ENCODE measurements at places on chromosomes 11 and 22.

- no peaks in the 10 kb centered on the region for H3K27me3 ChIP-seq
- peak overlapping the region; percentile 68 for H3K27ac ChIP-seq
- DNase-seq, result no peak
- peak overlapping the region; percentile 29 for H3K4me3 ChIP-seq
Measured at GRCh38 chr11:68321293-68322051, 9.1 kb downstream of the LRP5 start.

GRCh38 chr22:42357634-42358296 lies 74.4 kb downstream of the NFAM1 start:
- H3K4me3 ChIP-seq, result no peak overlapping the region
- DNase-seq, result no peak
- H3K27me3 ChIP-seq, result no peaks in the 10 kb centered on the region
- H3K36me3 ChIP-seq, result no peaks in the 10 kb centered on the region
- no peaks in the 10 kb centered on the region for H3K4me1 ChIP-seq

GRCh38 chr22:22657712-22658111 lies 13.3 kb downstream of the GGTLC2 start:
- H3K36me3 ChIP-seq, result no peaks in the 10 kb centered on the region
- no peak overlapping the region for H3K27ac ChIP-seq
- H3K4me3 ChIP-seq, result no peak overlapping the region
- no peaks in the 10 kb centered on the region for H3K27me3 ChIP-seq

DNA sequence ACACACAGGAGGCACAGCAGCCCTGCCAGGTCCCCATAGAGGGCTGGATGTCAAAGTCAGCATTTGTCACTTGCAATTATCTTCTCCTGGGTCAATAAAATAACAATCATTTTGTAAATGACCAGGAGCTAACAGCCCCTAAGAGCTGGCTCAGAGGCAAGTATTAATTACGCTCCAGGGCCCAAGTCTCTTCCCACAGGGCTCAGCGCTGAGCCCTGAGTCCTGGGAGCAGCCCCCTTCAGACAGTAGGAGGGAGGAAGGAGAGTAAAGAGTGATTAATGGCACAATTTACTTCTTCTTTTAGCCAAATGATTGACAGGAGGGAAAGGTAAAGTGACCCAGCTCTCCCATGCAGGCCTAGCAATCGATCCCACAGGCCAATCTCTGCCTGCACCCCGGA lies 99.0 kb upstream of the DRD2 start:
- no peaks in the 10 kb centered on the region for H3K36me3 ChIP-seq
- no peaks in the 10 kb centered on the region for H3K27me3 ChIP-seq
- peaks cover 37% of the 10 kb centered on the region for H3K4me1 ChIP-seq
- DNase-seq, result no peak
- H3K4me3 ChIP-seq, result no peak overlapping the region

DNA sequence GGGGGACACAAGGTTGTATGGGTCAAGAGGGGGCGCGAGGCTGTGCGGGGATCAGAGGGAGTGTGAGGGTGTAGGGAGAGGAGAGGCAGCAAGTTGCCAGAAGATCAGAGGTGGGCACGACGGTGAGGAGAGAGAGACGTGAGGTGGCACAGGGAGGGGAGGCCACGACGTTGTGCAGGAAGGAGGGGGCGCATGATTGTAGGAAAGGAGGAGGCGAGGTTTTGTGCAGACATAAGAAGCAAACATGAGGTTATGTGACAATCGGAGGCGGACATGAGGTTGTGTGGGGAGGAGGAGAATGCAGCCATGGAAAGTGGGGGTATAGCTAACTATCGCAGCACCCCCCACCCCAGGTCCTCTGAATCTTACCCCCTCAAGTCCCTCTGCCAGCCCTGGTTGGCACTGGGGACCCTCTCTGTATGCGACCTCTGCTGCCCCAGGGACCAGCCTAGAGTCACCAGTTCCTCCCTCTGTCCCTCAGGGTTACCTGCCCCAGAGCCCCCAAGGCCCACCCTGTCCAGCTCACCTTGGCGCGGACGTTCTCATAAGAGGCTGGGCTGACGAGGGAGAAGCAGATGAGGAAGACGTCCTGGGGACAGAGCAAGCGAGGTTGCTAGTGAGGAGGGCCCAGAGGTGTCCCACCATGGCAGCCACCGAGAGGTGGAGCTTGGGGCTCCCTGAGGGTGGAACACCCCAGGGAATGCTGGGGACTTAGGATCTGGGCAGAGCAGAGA lies 12.5 kb downstream of the RAC2 start:
- H3K4me3 ChIP-seq, result no peak overlapping the region
- no peaks in the 10 kb centered on the region for H3K27me3 ChIP-seq
- no peaks in the 10 kb centered on the region for H3K36me3 ChIP-seq
- peaks cover 4% of the 10 kb centered on the region for H3K4me1 ChIP-seq
- DNase-seq, result no peak

DNA sequence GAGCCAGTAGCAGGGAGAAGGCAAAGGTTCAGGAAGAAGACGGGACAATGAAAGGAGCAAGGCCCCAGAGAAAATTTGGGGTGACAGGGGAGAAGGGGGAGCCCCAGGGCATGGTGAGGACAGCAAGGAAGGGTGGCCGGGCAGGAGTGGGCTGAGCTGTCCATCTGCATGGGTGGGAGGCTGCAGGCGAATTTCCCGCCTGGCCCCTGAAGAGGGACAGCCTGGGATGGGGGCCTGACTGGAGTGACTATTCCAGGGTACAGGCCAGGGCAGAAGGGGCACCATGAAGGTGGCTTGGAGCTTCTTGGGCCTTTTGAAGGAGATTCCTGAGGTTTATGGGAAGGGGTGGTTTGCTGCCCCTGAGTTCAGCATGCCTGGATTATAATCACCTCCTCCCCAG lies 56.2 kb downstream of the WNT11 start:
- H3K36me3 ChIP-seq, result no peaks in the 10 kb centered on the region
- H3K4me1 ChIP-seq, result no peaks in the 10 kb centered on the region
- DNase-seq, result no peak
- no peak overlapping the region for H3K27ac ChIP-seq
- H3K27me3 ChIP-seq, result no peaks in the 10 kb centered on the region

- no peak overlapping the region for H3K27ac ChIP-seq
- no peak overlapping the region for H3K4me3 ChIP-seq
- H3K27me3 ChIP-seq, result no peaks in the 10 kb centered on the region
- DNase-seq, result no peak
- no peaks in the 10 kb centered on the region for H3K36me3 ChIP-seq
Measured at GRCh38 chr11:26860091-26860780, 133.7 kb upstream of the FIBIN start.

DNA sequence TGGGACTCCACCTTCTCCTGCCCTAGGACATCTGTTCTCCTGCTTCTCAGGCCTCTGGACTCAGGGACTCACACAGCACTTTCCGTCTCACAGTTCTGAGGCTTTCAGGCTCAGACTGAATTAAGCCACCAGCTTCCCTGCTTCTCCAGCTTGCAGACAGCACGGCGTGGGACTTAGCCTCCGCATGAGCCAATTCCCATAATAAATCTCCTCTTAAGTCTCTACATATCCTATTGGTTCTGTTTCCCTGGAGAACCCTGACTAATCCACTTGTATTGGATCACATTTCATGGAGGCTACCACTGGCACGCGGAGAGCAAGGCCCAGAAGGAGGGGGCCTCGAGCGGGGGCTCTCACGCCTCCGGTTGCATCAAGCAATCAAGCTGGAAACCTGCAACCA lies 1313.6 kb downstream of the TBC1D22A start:
- no peak for DNase-seq
- H3K27me3 ChIP-seq, result no peaks in the 10 kb centered on the region
- no peaks in the 10 kb centered on the region for H3K4me1 ChIP-seq

DNA sequence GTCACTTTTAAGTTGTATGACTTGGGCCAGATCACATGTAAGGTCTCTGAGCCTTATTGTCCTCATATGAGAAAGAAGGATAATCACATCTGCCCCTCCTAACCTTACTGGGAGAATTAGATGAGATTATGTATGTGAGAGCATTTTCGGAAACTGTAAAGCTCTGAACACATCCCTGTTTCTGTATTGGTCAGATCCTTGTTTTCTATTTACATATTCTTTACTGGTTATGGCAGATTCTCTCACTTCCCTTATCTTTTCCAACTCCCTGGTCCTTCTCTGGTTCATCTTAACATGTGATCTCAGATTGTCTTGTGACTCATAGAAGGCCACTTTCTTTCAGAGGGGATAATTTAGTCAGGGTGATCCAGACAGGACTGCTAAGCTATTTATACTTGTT lies 41.8 kb downstream of the CCDC81 start:
- no peaks in the 10 kb centered on the region for H3K27me3 ChIP-seq
- H3K4me1 ChIP-seq, result no peaks in the 10 kb centered on the region
- DNase-seq, result no peak
- H3K27ac ChIP-seq, result no peak overlapping the region
- no peaks in the 10 kb centered on the region for H3K36me3 ChIP-seq

DNA sequence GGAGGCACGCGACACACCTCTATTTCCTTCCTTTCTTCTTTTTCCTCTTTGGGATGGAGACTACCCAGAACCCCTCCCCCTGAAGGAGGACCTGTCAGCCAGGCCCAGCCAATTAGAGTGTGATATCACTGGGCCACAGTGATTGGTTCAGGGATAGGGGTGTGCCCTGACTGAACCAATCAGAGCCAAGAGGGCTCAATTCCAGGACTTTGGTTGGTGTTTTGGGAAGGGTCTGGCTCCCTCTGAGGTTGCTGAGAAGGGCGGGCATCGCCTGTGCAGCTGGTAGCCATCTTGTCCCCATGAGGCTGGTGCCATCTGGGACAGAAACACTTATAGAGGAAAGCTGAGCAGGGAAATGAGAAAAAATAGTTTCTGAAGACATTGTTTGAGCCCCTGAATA lies 71.4 kb downstream of the CHST1 start:
- no peak overlapping the region for H3K4me3 ChIP-seq
- no peaks in the 10 kb centered on the region for H3K27me3 ChIP-seq
- peaks cover 25% of the 10 kb centered on the region for H3K4me1 ChIP-seq

DNA sequence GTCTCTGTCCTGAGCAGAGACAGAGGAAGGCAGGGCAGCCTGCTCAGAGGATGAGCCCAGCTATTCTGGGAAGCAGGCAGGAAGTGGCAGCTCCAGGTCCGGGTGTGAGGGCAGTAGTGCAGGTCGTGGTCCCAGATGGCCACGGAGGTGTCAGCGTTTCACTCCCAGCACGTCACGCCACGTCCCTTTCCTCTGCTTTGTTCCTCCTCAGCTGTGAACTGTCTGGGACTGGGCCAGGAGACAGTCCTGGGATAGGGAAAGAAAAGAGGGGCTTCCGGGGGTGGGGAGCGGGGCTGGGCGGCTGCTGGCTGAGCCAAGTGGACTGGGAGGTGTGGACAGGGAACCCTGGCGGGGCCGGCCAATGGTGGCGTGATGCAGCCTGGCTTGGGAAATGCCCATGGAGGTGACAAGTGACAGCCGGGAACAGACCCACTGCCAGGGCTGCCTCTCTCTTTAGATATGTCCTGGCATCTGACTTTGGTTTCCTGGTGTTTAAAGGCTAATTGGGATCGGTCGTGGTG lies 64.7 kb downstream of the KCNQ1 start:
- no peaks in the 10 kb centered on the region for H3K4me1 ChIP-seq
- H3K27me3 ChIP-seq, result no peaks in the 10 kb centered on the region
- H3K27ac ChIP-seq, result no peak overlapping the region
- H3K4me3 ChIP-seq, result no peak overlapping the region
- no peaks in the 10 kb centered on the region for H3K36me3 ChIP-seq

GRCh38 chr11:113103932-113104690 lies 142.9 kb downstream of the NCAM1 start:
- no peak for DNase-seq
- no peak overlapping the region for H3K27ac ChIP-seq
- no peak overlapping the region for H3K4me3 ChIP-seq

GRCh38 chr11:117011541-117011898 lies 86.7 kb downstream of the SIK3 start:
- no peaks in the 10 kb centered on the region for H3K4me1 ChIP-seq
- H3K27me3 ChIP-seq, result no peaks in the 10 kb centered on the region
- H3K27ac ChIP-seq, result no peak overlapping the region
- H3K36me3 ChIP-seq, result no peaks in the 10 kb centered on the region
- no peak for DNase-seq

DNA sequence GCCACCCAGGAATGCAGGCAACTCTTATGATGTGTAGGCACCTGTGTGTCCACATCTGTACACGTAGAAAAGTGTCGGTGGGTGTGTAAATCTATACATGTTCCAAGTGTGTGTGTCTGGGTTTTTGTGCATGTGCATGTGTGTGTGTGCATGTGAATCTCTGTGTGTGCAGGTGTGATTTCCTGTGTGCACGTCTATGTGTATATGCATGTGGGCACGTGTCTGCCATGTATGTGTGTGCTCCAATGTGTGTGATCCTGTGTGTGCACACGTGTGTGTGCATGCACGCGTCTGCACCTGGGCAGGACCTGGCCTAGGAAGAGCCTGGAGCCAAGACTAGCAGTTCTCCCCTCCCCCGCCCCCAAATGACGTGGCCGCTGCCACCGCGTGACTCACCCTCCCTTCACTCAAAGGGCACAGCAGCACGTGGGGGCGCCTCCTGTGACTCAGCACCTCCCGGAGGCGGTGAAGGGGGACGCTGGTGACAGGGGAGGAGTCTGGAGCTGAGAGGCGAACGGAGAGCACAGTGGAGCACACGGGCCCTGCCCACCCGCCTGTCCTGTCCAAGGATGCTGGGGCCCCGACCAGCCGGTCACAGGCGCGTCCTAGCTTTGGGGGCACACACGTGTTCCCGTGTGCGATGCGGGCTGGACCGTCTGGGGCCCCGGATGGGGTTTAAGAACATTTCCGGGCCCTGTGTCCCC lies 10.1 kb downstream of the PIM3 start:
- peak overlapping the region; percentile 82 for H3K27ac ChIP-seq
- H3K36me3 ChIP-seq, result no peaks in the 10 kb centered on the region
- H3K4me1 ChIP-seq, result peaks cover 26% of the 10 kb centered on the region
- H3K4me3 ChIP-seq, result peak overlapping the region; percentile 96
- H3K27me3 ChIP-seq, result no peaks in the 10 kb centered on the region

- H3K4me3 ChIP-seq, result no peak overlapping the region
- no peak for DNase-seq
- peaks cover 10% of the 10 kb centered on the region for H3K4me1 ChIP-seq
- H3K36me3 ChIP-seq, result no peaks in the 10 kb centered on the region
- H3K27me3 ChIP-seq, result no peaks in the 10 kb centered on the region
Measured at GRCh38 chr11:125304136-125304535, 139.6 kb downstream of the PKNOX2 start.

- peak overlapping the region; percentile 90 for H3K27ac ChIP-seq
- no peak for DNase-seq
- no peak overlapping the region for H3K4me3 ChIP-seq
- no peaks in the 10 kb centered on the region for H3K27me3 ChIP-seq
- peaks cover 19% of the 10 kb centered on the region for H3K4me1 ChIP-seq
Measured at GRCh38 chr11:33691066-33691864, 9.4 kb downstream of the C11orf91 start.

GRCh38 chr11:396511-396947 lies 2.5 kb downstream of the PKP3 start:
- peak overlapping the region; percentile 69 for H3K4me3 ChIP-seq
- no peaks in the 10 kb centered on the region for H3K4me1 ChIP-seq
- no peaks in the 10 kb centered on the region for H3K27me3 ChIP-seq
- no peak for DNase-seq

GRCh38 chr11:117226388-117227385 lies 5.2 kb downstream of the PCSK7 start:
- H3K27me3 ChIP-seq, result no peaks in the 10 kb centered on the region
- peaks cover 12% of the 10 kb centered on the region for H3K4me1 ChIP-seq
- peaks cover 32% of the 10 kb centered on the region for H3K36me3 ChIP-seq

DNA sequence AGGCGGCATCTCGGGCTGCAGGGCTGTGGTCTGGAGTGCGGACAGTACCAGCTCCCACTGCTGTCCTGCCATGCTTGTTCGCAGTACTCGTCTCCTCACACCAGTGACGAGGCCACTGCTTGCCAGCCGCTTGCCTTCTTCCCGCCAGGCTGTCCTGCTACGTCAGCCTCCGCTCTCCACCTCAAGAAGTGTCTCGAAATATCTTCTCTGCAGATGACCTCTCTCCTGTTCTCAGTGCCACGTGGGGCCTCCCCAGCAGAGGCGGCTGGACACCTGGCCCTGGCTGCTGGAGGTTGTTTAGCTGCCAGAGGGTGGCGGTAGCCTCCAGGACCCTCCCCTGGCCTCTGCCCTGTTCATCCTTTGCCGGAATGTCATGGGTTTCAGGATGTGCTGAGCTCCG lies 3.1 kb upstream of the CCDC188 start:
- H3K27ac ChIP-seq, result no peak overlapping the region
- H3K27me3 ChIP-seq, result no peaks in the 10 kb centered on the region
- no peak for DNase-seq
- H3K4me1 ChIP-seq, result no peaks in the 10 kb centered on the region
